Left forelimb (tissue), 1 donor: ENCODE measurements at places on chromosomes 5 and 9.
A peak's percentile ranks its signal among the peaks of the same experiment; 100 is the strongest.

DNA sequence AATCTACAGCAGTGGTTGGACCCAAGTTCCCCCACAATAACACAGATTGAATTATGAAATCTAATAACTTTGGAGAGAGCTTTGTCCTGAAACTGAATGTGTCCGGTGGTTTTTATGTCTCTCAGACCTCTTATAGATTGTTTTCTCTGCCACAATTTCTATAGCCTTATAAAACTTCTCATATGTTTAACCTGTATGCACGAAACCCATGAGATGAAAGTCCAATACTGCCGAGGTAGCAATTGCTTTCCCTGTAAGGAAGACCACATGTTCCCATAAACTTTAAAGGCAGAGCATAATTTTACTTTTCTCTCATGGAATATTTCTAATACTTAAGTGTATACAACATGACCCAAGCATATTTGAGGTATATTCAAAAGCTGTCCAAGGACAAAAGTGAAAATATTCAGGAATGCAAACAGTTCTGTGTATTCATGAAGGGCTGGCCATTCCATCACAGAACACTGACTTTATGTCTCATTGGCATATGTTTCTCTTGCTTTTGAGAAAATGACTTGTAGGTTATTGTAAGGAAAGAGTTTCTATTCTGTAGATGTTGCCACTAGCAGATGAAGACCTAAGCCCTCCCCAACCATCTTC, 94.4 kb upstream of the TLE4 start:
- no peak for DNase-seq

- DNase-seq = no peak
Measured at GRCh38 chr5:177035976-177036375, 13.5 kb downstream of the ZNF346 start.

DNA sequence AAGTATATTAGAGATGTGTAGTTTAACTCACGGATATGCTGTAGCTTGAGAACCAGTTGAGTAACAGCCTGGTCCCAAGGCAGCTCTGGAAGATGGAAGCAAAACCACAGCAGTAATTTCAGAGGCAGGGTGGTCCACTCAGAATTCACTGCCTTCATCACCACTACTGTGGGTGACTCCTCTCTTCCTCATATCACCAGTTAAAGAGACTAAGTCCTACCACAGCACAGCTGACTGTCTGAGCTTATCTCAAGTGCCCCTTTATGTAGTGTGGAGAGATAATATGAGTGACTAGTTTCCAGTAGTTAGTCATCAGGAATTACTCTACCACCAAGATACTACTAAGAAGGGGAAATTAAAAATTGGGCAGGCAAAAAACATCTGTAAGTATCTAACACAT, 1571.2 kb upstream of the C9orf72 start:
- DNase-seq = no peak

DNA sequence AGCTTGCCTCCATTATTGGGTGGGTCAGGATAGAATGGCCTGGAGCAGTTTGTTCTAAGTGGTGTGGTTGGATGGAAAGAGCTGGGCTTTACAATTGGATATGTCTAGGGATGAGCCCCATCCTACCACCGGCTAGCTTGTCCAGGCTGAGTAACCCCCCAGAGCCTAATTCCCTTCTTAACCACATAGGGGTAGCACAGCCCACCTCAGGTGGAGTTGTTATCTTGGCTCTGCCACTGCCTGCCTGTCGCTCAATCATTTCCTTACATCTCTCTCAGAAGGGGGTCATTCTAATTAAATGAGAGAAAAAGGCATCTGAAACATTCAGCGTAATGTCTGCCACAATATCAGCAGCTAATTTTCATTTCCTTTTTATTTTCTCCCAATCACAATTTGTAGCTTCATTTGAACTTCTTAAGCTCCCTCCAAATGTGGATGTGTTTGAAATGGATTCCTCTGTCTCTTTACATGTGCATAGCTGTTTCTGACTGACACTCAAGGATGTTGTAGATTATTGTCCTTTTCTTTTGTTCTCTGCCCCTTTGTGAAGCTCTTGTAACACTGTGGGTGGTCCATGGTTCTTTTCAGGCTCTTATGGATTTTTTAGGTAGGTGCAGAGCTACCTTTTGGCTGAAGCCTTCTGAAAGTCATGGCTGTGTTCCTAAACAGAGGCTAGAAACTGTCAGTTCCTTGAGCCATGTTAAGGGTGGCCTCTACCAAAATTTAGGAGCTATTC, 383.1 kb upstream of the KLF4 start:
- DNase-seq = no peak

DNA sequence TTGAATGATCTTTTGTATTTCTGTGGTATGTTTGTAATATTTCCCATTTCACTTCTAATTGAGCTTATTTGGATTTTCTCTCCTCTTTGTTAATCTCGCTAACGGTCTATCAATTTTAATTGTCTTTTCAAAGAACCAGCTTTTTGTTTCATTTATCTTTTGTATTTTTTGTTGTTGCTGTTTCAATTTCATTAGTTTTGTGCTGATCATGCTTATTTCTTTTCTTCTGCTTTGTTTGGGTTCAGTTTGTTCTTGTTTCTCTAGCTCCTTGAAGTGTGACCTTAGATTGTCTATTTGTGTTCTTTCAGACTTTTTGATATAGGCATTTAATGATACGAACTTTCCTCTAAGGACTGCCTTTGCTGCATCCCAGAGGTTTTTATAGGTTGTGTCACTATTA, 28.4 kb upstream of the SNCAIP start:
- no peak for DNase-seq

- no peak for DNase-seq
Measured at GRCh38 chr5:111954516-111955395, 197.8 kb upstream of the NREP start.

DNA sequence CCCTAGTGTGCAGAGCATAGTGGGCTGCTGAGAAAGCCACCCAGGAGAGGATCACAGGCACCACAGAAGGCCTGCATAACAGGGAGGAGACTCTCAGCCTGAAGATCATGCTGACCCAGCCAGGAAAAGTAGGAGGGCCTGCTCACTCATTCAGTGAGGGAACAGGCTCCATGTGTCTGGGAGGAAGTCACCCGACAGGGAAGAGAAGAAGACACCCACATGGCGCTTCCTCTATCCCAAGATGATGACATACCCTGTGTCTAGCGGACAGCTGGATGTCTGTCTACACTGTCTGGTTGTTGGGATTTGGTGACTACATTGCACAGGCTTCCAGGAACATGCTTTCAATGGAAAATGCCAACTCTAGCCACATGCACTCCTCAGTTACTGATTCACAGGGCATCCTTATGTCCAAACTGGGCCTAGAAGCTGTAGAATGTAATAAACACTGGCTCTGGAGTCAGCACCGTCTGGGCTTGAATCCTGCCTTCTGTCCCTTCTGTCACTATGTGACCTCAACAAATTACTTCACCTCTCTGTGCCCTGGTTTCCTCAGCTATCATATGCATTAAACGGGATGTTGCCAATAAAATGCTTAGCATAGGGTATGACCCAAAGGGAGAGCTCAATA, 47.6 kb downstream of the KLHL3 start:
- no peak for DNase-seq

GRCh38 chr5:84383816-84384603, 670 bp downstream of the EDIL3 start:
- peak; percentile 66 for DNase-seq

GRCh38 chr5:169161022-169161680, 139.8 kb downstream of the SLIT3 start:
- DNase-seq = no peak

- no peak for DNase-seq
Measured at GRCh38 chr9:14258156-14258555, 55.8 kb downstream of the NFIB start.

DNA sequence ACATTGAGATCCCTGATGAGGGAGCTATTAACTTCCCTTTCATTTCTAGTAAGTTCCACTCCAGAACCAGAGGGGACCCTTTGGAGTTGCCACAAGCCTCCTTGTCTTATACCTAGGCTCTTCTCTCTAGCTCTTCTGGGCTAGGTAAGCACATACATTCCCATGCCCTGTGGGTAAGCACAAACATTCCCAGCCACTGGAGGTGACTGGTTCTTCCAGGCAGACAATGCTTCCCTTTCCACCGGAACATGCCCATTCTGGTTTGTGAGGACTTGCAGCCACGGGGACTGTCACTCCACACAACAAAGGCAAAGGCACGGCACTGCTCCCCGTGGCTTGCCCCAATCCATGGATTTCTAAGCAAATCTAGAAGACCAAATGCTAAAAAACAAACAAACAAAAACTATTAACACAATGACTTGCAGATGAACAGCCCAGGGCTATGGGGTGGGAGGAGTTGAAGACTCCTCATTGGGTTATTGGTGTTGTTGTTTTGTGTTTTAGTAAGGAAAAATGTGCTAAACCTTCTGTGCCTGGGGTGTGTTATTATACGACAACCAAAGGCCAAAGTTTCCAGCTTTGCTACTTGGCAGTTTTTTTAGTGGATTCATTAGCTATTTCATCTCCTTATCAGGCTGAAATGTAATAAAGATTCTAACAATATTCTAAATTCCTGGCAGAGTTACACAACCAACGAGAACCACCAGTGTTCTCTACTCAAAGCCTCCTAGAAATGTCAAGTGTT, 276.2 kb downstream of the SYK start:
- DNase-seq = no peak

GRCh38 chr5:135745897-135746500, 88.5 kb upstream of the SLC25A48 start:
- no peak for DNase-seq

GRCh38 chr5:80926979-80927656, 33.0 kb upstream of the RASGRF2 start:
- no peak for DNase-seq

DNA sequence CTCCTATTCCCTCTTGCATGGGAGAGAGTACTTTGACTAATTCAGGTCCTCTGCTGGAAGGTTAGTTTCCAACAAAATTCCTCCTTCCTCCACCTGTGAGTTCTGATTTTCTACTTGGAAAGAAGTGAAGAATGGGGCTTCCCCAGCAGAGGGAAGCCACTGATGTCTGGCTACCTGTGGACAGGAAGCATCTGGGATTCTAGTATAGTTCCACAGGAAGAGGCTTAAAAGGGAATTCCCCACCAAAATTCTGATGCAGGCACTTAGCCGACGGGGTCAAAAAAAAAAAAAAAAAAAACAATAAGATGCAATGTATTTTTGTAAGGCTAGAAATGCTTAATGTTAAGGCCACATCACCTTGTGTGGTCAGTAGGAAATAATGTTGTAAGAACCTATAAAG, 33.4 kb downstream of the PCDHGC5 start:
- no peak for DNase-seq

- no peak for DNase-seq
Measured at GRCh38 chr5:102536323-102536928, 37.6 kb upstream of the SLCO6A1 start.

GRCh38 chr5:113205323-113205722, 228.7 kb downstream of the DCP2 start:
- DNase-seq = no peak

GRCh38 chr5:14869668-14870164, 1.9 kb downstream of the ANKH start:
- DNase-seq = no peak

- no peak for DNase-seq
Measured at GRCh38 chr9:69996967-69997366, 46.7 kb upstream of the MAMDC2 start.

DNA sequence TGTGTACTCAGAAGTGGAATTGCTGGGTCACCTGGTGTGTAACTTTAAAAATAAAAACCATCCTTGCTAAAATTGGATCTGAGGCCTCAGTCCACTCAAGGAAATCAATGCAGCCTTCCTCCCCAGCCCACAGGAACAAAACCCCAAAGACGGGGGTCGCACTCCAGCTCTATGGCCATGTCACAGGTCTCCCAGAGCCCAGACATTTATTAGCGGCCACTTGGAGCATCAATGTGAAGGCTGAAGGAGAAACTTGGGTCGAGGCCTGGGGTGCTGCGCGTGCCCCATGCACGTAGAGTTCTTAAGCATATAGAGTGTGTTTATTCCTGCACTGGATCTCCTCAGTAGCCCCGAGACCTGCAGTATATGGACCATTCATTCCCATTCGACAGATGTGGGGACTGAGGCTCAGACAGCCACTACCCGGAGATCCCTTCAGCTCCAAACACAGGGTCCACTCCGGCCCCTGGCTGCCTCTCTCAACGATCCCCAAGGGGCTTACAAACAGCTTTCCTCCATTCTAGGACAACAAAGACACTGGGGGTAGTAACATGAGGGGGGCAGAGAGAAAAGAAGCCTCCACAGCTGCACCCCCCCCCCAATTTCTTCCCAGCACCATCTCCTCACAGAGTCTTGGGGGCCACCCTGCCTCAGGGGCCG, 14.3 kb upstream of the OLFM1 start:
- peak; percentile 36 for DNase-seq

DNA sequence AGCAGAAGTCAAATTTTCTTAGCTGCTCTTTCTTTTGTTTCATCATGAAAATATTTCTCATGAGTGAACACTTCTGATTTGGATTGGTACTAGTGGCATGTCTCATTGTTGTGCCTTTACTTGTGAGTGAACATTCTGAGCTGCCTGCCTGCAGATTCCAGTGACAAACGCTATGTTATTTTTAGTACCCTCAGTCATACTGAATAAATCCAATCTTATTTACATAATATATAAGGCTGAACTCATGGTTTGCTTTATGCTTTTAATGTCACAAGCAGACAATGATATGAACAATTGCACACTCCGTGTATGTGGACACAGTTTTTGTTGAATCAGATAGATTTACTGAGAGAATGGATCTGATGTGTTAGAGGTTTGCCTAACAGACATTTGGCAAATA, 67.8 kb downstream of the ACTBL2 start:
- DNase-seq = no peak

GRCh38 chr9:98564714-98565113, 144.0 kb downstream of the GABBR2 start:
- no peak for DNase-seq

GRCh38 chr9:29211003-29211579, 1637.8 kb upstream of the C9orf72 start:
- no peak for DNase-seq

DNA sequence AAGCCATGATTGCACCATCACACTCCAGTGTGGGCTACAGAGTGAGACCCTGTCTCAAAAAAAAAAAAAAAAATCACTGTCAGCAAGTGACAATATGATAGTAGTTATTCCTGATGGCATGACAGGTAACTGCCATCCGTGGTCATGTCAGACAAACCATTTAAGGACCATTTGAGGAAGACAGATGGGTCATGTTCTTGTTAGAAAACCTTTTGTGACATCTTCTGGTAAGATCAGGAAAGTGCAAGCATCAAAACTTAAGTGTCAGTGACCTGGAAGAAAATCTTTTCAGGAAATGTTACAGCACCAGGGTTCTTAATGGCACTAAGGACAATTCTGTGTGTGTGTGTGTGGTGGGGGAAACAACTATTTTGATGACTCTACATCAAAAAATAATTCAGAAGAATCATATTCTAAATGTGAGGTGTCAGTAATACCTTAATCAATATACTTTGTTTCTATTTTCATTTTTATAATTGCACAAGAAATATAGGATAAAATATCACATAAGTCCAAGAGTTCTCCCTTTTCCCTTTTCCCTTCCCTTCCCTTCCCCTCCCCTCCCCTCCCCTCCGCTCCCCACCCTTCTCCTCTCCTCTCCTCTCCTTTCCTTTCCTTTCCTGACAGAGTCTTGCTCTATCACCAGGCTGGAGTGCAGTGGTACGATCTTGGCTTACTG, 17.8 kb downstream of the SLC38A9 start:
- DNase-seq = no peak
